Glomerular endothelial cell (primary cell): ENCODE measurements at places on chromosomes 6 and 20.
A peak's percentile ranks its signal among the peaks of the same experiment; 100 is the strongest.

DNA sequence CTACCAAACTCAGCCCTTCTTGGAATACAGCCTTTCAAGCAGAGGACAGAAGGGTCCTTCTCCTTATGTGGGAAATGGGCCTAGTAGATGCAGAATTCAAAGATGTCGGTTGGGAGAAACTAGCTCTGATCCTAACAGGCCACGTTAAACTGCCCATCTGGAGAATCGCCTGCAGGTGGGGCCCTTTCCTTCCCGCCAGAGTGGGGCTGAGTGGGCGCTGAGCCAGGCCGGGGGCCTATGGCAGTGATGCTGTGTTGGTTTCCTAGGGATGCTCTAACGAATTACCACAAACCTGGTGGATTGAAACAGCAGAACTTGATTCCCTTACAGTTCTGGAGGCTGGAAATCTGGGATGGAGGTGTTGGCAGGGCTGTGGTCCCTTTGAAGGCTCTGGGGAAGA lies 9.1 kb downstream of the MAPK13 start:
- DNase-seq = no peak

GRCh38 chr6:43608807-43609206 lies 20.3 kb downstream of the GTPBP2 start:
- DNase-seq = no peak

- DNase-seq = no peak
These were observed 12.7 kb downstream of the EXOC2 start for GRCh38 chr6:680251-680650.

- peak; percentile 34 for DNase-seq
These were observed 194.9 kb downstream of the PHACTR1 start for GRCh38 chr6:12911427-12911826.

DNA sequence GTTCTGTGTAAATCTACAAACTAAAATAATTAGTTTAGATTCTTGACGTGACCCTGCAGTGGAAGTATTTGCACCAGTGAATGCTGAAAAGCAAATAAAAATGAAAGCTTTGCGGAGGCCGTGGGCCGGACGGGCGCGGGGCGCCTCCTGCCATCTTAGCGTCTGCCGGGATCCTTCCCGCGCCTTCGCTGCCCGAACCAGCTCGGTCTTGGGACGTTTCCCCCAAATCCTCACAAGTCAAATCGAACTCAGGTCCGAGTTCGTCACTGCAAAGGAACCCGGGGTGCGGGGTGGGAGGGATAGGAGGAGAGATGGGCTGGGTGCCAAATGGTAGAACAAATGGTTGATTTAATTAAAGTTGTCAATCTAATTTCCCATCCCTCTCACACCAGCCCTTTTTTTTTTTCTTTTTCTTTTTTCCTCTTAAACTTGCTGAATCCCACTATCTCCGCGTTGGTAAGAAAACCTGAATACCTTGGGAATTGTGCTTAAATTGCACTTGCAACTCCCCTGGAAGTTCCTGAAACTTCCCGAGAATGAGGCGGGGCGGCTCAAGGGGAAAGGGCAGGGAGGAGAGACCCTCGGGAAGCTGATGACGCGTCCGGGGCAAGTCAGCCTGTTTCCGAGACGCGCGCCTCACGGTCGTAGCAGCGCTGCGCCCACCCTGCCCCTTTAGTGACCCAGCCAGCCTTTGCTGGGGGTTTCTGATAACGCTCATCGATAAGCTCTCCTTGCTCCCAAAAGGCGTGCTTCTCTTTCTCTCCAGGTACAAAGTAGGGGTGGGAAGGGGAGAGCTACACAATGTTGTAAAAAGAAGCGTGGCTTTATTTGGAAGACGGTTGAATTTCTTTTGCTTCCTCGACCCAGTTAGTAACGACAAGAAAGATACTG lies 1.8 kb downstream of the GJA1 start:
- no peak for DNase-seq

- DNase-seq = no peak
These were observed 170.7 kb upstream of the PREP start for GRCh38 chr6:105573556-105573955.

DNA sequence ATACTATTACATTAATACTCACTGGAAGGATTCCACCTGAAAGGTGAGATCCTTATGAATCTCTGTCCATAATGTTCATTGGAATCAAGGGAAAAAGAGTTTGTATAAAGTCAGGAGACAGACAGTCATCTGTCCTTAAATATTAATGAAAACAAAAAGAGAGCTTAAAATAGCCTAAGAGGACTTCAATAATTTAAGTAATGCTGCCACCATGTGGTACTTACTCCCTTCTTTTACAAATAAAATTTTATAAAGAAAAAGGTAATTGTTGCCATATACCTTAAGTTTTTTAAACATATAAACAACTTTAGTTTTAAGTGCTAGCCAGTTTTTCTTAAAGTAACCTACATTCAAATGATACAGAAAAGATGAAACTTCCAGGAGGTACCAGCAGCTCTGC lies 5.1 kb downstream of the BLOC1S5 start:
- no peak for DNase-seq

- no peak for DNase-seq
These were observed 338 bp downstream of the RWDD1 start for GRCh38 chr6:116571683-116572000.

DNA sequence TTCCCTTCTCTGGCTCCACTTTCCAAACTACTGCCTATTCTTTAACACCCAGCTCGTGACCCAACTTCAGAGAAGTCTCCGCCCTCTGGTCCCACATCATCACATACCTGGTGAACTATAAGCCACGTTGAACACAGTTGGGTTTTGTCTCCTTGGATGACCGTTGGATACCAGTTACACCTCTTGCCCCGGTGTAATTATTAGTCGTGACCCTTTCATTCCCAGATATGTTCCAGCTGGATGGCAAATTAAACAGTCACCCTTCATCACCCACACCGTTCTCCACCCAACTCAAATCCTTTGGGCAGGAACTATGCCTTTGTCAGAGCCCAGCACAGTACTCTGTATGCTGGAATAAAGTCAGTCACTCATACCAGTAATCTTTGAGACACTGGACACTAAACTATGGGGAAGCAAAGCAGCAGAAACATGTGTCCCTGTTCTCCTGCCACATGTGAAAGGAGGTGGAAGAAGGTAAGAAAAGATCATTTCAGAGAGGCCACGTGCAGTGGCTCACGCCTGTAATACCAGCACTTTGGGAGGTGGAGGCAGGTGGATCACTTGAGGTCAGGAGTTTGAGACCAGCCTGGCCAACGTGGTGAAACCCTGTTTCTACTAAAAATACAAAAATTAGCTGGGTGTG lies 22.5 kb downstream of the PLAGL2 start:
- DNase-seq = no peak
